ENCODE measurements at places on chromosomes 5 and 9. TPM values are rescaled to one million over a fixed set of nuclear protein-coding genes. Genes with fewer than 3 reads are reported as not detected.

- no peak overlapping the region for H3K27ac ChIP-seq
- DNase-seq: no peak
- no peaks in the 10 kb centered on the region for H3K36me3 ChIP-seq
- no peaks in the 10 kb centered on the region for H3K4me1 ChIP-seq
- no peak overlapping the region for H3K4me3 ChIP-seq
Observed at GRCh38 chr5:52672459-52672858, 115.3 kb upstream of the ITGA1 start.

DNA sequence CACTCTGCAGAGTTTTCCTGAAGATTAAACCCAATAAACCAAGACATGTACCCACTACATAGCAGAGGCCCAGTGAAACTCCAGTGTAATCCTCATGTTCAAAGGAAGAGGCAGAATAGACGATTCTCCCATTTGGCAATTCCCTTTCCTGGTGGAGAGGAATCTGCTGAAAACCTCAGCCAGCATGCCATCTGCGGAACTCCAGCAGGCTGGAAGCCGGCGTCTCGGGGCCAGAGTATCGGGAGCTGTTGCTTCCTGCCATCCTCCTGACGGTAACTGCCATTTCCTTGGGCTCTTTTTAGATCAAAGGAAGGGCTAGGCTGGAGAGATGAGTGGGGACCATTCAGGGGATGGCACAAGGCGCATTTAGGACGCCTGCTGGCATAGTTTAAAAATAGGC lies 20.5 kb downstream of the NEURL1B start:
- peaks cover 15% of the 10 kb centered on the region for H3K4me1 ChIP-seq
- no peak overlapping the region for H3K4me3 ChIP-seq
- no peak for DNase-seq
- H3K27me3 ChIP-seq: no peaks in the 10 kb centered on the region
- peak overlapping the region; percentile 77 for H3K27ac ChIP-seq
- H3K36me3 ChIP-seq: no peaks in the 10 kb centered on the region

DNA sequence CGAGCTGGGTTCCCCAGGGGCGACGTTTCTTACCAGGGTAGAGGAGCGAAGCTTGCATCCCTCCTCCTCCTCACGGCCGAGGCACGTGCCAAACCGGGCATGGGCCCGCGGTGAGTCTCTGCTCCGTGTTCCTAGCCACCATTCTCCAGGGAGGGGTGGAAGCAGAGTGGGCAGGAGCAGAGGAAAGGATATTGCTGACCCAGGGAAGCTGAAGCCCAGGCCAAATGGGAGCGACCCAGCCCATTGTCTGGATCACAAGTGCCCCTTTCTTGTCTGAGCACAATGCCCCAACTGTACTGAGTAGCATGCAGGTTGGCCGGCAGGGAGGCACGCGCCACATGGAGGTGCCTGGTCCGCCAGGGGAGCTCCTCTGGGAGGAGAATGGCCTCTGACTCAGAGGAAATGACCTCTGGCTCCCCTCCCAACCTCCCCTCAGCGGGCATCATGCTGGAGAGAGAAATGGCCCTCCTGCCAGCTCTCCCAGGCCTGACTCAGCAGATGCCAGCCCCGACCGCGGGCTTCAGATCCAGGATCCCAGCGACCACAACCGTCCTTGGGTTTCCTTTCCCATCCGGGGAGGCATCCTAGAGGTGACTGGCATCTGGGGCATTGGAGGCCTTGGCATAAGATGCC lies 1.1 kb downstream of the PRR7 start:
- H3K4me1 ChIP-seq: peaks cover 12% of the 10 kb centered on the region
- peaks cover 7% of the 10 kb centered on the region for H3K27me3 ChIP-seq
- no peak overlapping the region for H3K27ac ChIP-seq
- no peaks in the 10 kb centered on the region for H3K36me3 ChIP-seq
- DNase-seq: no peak
- peak overlapping the region; percentile 47 for H3K4me3 ChIP-seq

DNA sequence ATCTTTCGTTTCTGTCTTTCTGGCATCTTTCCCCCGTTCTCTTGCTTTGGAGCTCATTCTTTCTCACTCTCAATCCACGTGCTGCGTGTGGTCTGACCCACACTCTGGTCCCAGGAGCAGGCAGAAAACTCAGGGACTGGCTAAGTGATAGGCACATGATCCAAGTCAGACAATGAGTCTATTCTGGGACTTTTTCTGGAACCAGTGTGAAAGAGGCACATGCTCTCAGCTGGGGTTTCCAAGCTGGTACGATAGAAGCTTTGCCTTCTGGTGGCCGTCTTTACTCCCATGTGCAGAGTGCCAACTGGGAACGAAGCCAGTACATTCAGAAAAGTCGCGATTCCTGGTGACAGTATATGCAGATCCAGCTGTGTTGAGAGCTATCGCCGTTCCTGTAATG lies 94.4 kb downstream of the PDZD2 start:
- H3K27me3 ChIP-seq: no peaks in the 10 kb centered on the region
- DNase-seq: no peak
- H3K4me1 ChIP-seq: no peaks in the 10 kb centered on the region
- H3K27ac ChIP-seq: no peak overlapping the region
- H3K36me3 ChIP-seq: no peaks in the 10 kb centered on the region

GRCh38 chr5:116951219-116951618 lies 376.6 kb upstream of the SEMA6A start:
- no peaks in the 10 kb centered on the region for H3K27me3 ChIP-seq
- H3K27ac ChIP-seq: no peak overlapping the region
- DNase-seq: no peak

GRCh38 chr9:91150998-91151717 lies 210.6 kb downstream of the AUH start:
- no peak for DNase-seq
- no peaks in the 10 kb centered on the region for H3K27me3 ChIP-seq
- H3K27ac ChIP-seq: no peak overlapping the region
- H3K4me1 ChIP-seq: no peaks in the 10 kb centered on the region

GRCh38 chr5:148910686-148911361 lies 84.4 kb downstream of the ADRB2 start:
- no peak for DNase-seq
- no peaks in the 10 kb centered on the region for H3K27me3 ChIP-seq
- no peak overlapping the region for H3K4me3 ChIP-seq
- H3K4me1 ChIP-seq: peaks cover 11% of the 10 kb centered on the region
- no peaks in the 10 kb centered on the region for H3K36me3 ChIP-seq

DNA sequence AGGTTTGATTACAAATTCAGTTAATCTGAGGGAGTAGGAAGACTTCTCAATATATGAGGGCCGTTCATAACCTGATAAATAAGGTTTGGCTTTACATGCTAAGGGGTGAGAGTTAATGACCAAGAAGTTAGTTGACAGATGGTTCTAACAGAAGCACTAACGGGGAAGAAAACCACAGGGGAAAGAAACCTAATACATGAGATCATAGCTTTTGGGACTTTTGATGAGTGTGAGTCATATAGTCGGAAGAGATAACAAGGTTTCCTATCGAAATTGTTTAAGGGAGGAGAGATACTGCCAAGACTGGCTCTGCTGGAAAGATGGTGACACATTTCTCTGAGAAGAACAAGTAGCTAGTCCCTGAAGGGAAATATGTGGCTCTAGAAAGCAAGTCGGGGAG lies 140.1 kb downstream of the COX7C start:
- no peaks in the 10 kb centered on the region for H3K27me3 ChIP-seq
- no peaks in the 10 kb centered on the region for H3K4me1 ChIP-seq
- no peak overlapping the region for H3K27ac ChIP-seq
- no peak overlapping the region for H3K4me3 ChIP-seq
- DNase-seq: no peak
- H3K36me3 ChIP-seq: no peaks in the 10 kb centered on the region

DNA sequence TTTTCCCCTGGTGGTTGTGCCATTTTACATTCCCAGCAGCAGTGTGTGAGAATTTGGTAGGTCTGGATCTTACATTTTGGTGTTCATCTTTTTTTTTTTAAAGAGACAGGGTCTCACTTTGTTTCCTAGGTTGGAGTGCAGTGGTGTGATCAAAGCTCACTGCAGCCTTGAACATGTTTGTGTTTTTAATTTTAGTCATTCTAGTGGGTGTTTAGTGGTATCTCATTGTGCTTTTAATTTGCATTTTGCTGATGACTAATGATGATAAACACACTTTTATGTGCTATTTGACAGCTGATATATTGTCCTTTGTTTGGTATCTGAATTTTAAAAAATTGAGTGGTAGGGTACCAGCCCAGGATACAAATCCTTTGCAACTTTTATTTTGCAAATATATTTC lies 53.4 kb upstream of the POMT1 start:
- H3K4me1 ChIP-seq: no peaks in the 10 kb centered on the region
- no peak overlapping the region for H3K4me3 ChIP-seq
- no peak for DNase-seq
- no peaks in the 10 kb centered on the region for H3K27me3 ChIP-seq
- no peak overlapping the region for H3K27ac ChIP-seq

- no peak overlapping the region for H3K27ac ChIP-seq
- H3K4me1 ChIP-seq: no peaks in the 10 kb centered on the region
- H3K4me3 ChIP-seq: no peak overlapping the region
- H3K36me3 ChIP-seq: no peaks in the 10 kb centered on the region
- no peak for DNase-seq
Observed at GRCh38 chr5:135448071-135448739, 1.1 kb upstream of the DCANP1 start.

GRCh38 chr9:107228496-107229039 lies 54.5 kb upstream of the RAD23B start:
- H3K36me3 ChIP-seq: no peaks in the 10 kb centered on the region
- no peak overlapping the region for H3K27ac ChIP-seq
- no peaks in the 10 kb centered on the region for H3K4me1 ChIP-seq

DNA sequence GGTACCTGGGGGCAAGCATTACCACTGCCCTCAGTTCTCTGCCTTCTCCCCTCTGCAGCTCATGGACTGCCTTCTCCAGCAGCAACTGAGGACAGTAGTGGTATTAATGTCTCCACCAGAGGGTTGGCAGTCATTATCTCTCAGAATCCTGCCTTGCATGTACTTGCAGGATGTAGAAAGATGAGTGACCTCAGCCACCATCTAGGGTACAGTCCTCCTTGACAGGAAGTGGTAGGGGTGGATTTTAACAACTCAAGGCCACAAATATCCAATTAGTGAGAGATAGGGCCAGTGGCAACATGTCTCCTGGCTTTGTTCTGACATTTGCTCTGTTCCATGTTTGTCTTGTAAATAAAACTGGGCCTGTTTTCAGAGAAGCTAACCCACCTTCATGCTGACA lies 47.2 kb downstream of the F2R start:
- H3K4me3 ChIP-seq: no peak overlapping the region
- no peak for DNase-seq
- H3K27ac ChIP-seq: no peak overlapping the region
- no peaks in the 10 kb centered on the region for H3K36me3 ChIP-seq
- no peaks in the 10 kb centered on the region for H3K4me1 ChIP-seq

DNA sequence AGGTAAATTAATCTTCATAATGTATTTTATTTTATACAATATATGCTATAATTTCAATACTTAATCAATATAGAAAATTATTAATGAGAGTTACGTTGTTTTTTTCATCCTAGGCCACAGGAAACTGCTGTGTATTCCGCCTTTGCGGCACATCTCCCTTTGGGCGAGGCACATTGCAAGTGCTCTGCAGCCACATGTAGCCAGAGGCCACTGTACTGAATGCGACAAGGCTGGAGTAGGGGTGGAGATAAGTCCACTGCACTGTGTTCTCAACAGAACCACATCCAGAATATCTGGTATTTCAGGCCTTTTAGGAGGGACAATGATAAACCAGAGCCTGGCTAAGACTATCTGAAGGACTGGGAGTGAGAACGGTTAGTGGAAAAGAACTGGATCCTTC lies 134.7 kb downstream of the CRB2 start:
- DNase-seq: no peak
- H3K27ac ChIP-seq: no peak overlapping the region
- H3K36me3 ChIP-seq: no peaks in the 10 kb centered on the region
- H3K4me3 ChIP-seq: no peak overlapping the region
- H3K4me1 ChIP-seq: no peaks in the 10 kb centered on the region

DNA sequence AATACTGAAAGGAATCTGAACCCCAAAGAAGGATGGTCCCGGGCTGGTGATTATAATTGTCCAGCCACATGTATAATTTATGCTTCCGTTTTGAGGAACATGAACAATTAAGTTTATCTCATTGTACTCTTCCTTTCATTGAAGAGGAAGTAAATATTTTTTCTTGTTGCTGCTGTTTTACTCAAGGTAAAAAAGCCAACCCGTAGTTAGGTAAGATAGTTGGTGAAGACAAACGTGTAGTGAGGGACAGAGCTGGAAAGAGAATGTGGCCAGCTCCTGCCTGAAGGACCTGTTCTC lies 5.1 kb downstream of the RCL1 start:
- no peaks in the 10 kb centered on the region for H3K36me3 ChIP-seq
- no peaks in the 10 kb centered on the region for H3K27me3 ChIP-seq
- H3K4me3 ChIP-seq: no peak overlapping the region
- peaks cover 49% of the 10 kb centered on the region for H3K4me1 ChIP-seq
- no peak for DNase-seq

DNA sequence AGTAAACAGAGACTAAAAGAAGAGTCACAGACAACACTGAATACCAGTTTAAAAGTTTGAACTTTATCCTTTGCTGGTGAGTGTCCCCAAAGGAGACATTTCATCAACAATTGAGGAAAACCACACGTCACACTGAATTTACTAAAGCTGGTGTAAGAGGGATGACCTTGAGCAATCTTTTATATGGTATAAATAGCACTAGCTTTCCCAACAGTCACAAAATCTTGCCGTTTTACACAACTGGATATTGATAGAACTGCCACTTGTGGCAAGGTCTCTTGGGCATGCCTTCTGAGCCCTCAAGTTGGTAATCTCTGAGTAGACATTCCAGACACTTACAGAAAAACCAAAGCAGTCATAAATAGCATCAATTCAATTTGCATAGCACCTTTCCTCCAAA lies 311.5 kb upstream of the TARS1 start:
- no peaks in the 10 kb centered on the region for H3K27me3 ChIP-seq
- H3K4me3 ChIP-seq: no peak overlapping the region
- no peak overlapping the region for H3K27ac ChIP-seq
- no peaks in the 10 kb centered on the region for H3K4me1 ChIP-seq

DNA sequence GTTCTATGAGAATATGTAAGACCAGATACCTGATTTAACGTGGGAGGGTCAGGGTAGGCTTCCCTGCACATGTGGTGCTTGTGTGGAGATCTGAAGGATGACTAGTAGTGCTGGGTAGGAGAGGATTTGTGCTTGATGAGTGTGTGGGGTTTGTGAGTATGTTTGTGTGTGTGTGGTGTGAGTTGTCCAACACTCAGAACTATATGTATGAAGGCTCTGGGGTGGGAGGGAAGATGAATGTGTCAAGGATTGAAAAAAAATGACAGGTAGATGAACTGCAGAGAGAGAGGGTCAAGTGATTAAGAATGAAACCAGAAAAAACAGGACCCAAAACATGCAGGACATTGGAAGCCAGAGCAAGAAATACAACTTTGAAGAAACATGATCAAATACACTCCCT lies 154.6 kb upstream of the NR3C1 start:
- DNase-seq: no peak
- H3K4me3 ChIP-seq: no peak overlapping the region
- H3K4me1 ChIP-seq: peaks cover 38% of the 10 kb centered on the region
- H3K27me3 ChIP-seq: no peaks in the 10 kb centered on the region
- no peak overlapping the region for H3K27ac ChIP-seq
- H3K36me3 ChIP-seq: no peaks in the 10 kb centered on the region

The MCC gene
- 11.9 TPM for total RNA-seq

The CFAP157 gene
- total RNA-seq: not detected

The FYB1 gene
- total RNA-seq: 1.1 TPM

The PDZD2 gene
- 3.8 TPM for total RNA-seq

The ERCC6L2 gene
- 46.2 TPM for total RNA-seq

The CARTPT gene
- not detected for total RNA-seq

The ANKRD31 gene
- total RNA-seq: not detected

The GOLM1 gene
- 2.6 TPM for total RNA-seq

The MARCHF6 gene
- total RNA-seq: 151 TPM

The PCDHGA5 gene
- total RNA-seq: 1.8 TPM

The MEF2C gene
- total RNA-seq: 192 TPM

The GRM6 gene
- total RNA-seq: not detected

The SV2C gene
- total RNA-seq: not detected

The ITGA2 gene
- 0.10 TPM for total RNA-seq

The C5orf46 gene
- total RNA-seq: not detected

The VCP gene
- total RNA-seq: 346 TPM

The PNPLA7 gene
- total RNA-seq: 10.5 TPM

Measured in gastrocnemius medialis (tissue), 4 donors.